ENCODE measurements at places on chromosomes 5 and 9.

DNA sequence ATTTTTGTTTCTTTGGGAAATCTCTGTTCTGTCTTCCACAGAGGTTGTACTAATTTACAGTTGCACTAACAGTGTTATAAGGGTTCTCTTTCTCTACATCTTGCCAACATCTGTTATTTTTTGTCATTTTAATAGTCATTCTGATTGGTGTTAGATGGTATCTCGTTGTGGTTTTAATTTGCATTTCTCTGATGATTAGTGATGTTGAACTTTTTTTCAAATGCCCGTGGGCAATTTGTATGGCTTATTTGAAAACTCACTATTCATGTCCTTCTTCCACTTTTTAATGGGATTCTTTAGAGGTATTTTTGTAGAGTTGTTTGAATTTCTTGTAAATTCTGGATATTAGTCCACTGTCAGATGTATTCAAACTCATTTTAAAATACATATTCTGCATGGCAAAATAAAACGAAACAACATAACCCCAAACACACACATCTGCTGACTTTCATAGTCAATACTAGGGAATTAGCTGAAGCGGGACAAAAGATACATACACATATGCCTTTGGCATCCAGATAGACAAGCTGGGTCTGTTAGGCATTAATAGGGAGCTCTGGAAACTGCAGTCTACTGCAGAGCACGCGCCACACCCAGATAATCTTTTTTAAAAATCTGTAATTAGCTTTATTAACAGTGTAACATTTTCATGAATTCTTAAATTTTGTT lies 5.8 kb upstream of the SPATA31C2 start:
- DNase-seq: no peak

GRCh38 chr5:130138406-130139045 lies 234.3 kb downstream of the CHSY3 start:
- no peak for DNase-seq

DNA sequence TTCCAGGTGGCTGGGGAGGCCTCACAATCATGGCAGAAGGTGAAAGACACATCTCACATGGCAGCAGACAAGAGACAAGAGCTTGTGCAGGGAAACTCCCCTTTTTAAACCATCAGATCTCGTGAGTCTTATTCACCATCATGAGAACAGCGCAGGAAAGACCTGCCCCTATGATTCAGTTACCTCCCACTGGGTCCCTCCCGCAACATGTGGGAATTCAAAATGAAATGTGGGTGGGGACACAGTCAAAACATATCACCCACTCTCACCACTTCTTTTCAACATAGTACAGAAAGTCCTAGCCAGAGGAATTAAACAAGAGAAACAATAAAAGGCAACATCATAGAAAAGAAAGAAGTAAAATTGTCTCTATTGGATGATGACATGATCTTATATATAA lies 223.4 kb upstream of the SLC24A2 start:
- DNase-seq: no peak

DNA sequence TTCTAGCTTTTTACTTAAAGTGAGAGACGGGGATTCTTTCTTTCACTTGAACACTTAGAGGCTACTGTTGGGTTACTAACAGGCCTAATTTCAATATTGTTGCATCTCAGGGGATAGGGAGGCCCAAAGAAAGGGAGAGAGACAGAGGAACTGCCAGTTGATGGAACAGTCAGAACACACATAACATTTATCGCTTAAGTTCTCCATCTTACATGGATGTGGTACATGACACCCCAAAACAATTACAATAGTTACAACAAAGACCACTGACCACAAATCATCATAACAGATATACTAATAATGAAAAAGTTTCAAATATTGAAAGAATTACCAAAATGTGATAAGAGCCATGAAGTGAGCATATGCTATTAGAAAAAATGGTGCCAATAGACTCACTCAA lies 4.3 kb upstream of the RIC1 start:
- no peak for DNase-seq

DNA sequence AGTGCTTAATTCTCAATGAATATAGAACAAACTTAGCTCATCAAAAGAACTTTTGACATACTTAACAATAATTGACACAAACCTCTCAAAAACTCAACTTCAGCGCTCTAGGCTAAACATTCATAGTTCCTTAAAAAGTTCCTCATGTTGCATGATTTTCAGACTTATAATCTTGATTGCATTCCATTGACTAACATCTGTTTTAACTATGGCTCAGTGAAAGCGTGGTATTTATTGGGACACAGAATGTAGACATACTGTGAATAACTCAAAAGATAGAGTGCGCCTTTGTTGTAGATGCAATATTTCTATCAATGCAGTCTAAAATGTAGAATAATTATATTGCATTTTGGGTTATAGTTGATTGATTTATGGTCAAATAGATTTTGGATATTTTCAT lies 227.1 kb upstream of the HAPLN1 start:
- no peak for DNase-seq
